ENCODE measurements at places on chromosomes 7 and 10.

DNA sequence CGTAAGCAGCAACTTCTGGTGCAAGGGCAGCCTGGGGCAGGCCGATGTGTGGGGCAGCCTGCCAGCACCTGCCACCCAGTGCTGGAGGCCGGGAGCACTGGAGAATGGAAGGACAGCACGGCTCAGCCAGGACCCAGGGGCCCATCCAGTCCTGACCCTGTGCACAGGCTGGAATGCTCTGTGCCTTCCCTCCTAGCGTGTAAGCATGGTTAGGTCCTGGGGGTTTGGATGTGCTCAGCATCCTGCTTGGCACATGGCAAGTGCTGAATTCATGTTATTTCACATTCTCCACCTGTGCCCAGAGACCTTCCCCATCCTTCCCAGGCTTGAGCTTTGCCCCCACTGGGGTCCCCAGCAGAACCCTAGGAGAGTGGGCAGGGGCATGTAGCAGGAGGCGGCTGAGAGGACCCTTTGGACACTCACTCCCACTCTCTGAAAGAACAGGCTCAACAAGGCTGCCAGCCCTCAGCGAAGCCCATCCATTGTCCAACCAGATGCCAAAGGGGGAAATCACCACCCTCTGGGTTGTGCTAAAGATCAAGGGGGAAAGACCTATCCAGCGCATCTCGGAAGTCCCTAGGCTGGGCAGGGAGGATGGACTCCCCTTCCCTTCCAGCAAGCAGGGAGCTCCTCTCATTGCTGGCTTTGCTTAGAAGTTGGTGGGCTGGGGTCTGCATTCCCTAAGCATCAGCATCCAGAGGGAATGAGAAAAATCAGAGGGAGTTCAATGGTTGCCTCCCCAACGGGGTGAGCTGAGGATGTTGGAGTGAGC, 29.7 kb downstream of the ANXA8 start:
- no peak for DNase-seq

DNA sequence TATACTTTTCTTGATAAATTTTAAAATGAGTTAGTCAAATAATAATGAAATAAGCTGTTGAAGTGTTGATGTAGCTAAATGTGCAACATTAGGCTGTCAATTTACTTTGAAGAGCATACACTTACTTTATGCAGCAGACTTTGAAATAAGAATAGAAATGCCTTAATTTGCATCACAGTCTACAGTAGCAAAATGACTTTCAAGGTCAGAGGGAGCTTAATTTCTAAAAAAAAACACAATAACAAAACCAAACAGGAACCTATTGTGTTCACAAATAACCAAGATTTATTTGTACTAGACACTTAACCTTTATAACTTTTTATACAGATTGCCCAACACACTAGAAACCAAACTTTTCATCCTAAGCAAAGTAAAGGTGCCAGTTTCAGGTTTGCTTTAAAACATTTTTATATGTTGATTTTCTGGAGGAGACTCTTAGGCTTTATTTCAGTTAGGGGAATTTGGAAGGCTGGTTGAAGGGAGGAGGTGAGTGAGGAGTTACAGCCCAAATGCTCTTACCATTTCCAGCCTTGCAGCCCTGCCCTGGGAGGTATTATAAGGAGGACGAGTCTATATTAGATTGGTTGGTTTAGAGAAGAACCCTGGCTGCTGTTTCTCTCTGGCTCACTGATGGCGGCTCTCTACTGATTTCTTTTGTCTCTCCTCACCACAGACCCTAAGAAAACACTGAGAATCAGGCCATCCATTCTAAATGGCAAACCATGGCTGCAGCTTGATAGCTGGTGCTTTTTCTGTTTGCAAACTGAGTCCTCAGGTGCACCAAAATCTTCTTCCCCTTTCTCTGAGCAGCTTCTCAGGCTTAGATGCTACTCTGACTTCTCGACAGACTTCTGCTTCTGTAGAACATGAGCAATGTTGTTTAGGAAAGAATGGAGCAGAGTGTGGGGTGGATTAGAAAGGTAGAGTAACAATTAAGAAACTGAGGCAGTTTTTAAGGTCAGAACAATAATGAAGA, 55.2 kb upstream of the RPA3 start:
- no peak for DNase-seq

- no peak for DNase-seq
Measured at GRCh38 chr7:116862951-116863670, 724 bp downstream of the CAPZA2 start.

DNA sequence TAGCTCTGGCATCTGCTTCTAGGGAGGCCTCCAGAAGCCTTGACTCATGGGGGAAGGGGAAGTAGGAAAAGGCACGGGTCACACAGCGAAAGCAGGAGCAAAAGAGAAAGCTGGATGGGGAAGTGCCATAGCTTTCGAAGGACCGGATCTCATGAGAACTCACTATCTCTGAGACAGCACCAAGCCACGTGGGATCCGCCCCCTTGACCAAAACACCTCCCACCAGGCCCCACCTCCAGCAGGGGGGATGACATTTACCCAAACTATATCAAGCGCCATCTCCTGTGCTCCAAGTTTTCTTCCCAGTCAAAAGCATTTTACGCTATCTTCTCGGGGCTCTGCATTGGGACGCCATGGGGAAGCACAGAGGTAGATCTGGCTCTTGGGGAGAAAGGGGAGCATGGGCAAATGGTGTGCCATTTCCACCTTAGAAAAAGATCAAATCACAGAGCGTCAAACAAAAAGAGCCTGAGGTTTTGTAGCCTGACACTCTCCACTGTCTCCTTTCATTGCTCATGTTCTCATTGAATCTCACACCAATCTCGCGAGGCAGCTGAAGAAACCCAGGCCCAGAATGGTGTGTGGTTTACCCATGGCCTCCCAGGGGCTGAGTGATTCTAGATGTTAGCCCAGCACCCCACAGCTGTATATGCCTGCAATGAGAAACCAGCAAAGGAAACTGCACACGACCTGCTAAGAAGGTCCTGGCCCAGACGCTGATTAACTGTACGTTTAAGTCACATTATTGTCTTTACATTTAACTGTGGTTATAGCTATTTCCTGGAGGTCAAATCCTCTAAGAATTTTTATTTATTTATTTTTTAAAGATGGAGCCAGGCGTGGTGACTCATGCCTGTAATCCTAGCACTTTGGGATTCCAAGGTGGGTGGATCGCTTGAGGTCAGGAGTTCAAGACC, 8.1 kb upstream of the OLAH start:
- DNase-seq = no peak

GRCh38 chr10:14184841-14185315, 145.8 kb downstream of the FRMD4A start:
- peak; percentile 34 for DNase-seq

- DNase-seq = no peak
Measured at GRCh38 chr10:124997771-124998623, 56.1 kb downstream of the ZRANB1 start.

DNA sequence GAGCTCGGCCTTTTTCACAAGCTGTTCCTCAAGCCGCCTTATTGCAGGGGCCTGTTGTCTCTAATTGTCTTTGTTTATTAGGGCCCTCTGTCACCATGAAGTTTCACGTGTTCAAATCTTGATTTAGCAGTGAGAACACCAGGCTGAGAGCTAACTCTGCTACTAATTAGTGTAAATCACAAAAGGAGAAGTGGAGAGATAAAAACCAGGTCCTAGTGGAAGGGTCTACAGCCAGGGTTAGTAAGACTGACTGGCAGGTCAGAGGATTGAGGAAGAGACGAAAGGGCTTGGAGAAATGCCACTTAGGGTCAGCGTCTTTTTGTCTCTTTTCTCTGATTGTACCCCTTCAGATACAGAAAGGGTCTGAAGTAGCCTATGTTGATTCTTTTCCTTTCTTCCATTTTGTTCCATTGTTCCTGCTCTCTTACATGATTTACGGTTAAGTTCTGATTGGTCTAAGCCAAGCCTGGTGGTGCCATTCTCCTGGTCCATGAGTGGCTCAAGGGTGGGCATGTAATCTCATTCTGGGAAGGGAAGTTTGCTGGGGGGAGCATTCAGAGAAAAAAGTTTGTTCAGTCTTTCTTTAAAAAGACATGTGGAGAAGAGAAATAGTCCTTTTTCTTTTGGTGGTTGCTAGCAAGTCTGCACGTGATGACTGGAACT, 21.3 kb downstream of the SSMEM1 start:
- no peak for DNase-seq

- DNase-seq = no peak
Measured at GRCh38 chr7:69962186-69963065, 364.2 kb downstream of the AUTS2 start.

DNA sequence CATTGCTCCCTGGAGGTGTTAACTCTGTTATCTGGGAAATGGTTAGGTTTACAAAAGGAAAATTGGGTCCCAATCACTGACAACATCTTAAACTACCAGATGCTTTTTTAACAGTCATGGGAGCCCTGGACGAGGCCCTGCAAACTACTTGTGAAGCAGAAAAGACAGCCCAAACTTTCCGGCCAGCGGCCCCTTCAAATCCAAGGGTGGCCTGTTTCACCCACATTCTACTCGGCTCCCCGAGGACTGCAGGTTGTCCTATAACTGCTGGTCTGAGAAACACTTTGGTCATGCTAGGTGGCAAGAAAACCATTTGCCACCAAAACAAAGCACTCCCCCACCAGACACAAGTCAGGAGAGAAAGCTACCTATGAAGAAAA, 2.6 kb downstream of the TUBGCP2 start:
- DNase-seq = no peak

GRCh38 chr10:104328896-104329710, 9.2 kb downstream of the ITPRIP start:
- peak; percentile 80 for DNase-seq

DNA sequence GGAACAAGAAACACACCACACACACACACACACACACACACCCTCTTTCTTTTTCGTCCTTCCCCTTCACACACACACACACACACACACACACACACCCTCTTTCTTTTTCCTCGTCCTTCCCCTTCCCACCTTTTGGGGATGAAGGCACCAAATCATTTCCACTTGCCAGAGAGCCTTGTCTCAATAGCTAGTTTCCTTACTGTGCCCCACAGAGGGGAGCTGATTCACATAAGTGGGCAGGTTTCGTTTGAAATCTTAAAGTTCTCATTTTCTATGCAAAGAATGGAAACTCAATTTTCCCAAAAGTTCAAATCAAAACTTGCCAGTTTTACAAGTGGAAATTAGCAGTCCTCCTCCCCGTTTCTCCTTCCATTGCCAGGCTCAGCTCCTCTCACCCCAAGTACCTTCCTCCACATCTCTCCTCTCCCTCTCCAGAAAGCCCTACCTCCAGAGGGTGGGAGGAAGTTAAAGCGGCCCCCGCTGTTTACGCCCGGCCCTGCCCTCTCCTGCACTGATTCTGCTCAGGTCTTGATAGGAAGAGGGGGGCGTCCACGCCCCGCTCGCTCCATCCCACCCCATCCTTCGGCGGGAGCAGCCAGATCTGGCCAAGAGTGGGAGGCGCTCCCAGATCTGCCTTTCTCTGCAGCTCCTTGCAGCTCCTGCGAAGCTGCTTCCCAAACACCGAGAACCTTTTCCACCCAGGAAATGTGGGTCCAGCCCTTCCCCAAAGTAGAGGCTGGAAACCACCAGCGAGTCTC, 1.3 kb downstream of the CTTNBP2 start:
- DNase-seq = no peak

DNA sequence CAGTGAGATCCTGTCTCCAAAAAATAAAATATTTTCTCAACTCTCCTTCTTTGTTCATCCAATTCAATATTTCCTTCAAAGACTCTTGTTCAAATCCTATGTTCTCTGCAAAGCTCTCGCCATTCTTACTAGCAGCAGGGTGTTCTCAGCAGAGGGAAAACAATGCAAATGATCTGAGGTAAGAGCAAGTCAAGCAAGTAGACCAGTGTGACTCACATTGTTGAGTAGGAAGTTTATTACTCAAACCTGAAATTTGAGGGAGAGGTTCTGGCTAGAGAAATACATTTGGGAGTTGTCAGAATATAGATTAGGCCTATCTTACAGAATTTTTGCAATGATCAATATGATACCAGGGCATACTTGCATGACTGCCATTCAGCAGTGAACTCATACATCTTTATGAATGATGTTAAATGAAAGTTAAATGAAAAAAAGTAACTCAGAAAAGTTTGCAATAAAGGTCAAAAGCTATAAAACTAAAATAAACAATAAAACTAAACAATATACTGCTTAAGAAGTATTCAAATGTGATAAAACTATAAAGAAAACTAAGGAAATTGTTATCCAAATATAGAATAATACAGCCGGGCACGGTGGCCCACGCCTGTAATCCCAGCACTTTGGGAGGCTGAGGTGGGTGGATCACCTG, 5.8 kb downstream of the IDE start:
- DNase-seq = no peak

DNA sequence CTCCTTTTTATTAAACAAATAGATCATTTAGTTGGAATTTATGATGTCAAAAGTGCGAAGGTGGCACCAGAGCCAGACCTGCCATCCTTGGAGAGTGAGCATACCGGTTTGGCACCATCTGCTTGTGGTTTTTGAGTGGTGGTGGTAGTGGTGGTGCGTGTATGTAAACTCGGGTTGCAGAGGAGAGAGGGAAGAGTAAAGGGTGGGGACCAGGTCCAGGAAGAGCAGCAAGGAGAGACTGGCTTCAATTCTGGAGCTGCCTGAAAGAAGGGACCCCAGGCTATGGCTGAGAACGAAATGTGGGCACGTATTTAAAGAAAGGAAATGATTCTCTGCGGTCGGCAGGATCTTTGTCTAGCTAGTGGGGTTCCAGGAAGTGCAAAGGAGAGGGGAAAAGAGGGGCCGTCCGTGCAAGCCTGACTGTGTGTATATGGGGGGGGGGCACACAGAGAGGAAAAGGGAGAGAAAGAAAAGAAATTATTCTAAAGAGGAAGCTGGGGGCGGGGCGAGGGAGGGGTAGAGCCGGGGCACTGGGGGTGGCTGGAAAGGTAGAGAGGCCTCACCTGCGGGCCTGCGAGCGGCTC, 448 bp upstream of the GOLGA7B start:
- no peak for DNase-seq

- no peak for DNase-seq
Measured at GRCh38 chr7:30521532-30521931, 16.9 kb upstream of the GGCT start.

GRCh38 chr7:139753693-139754111, 24.1 kb downstream of the HIPK2 start:
- no peak for DNase-seq

DNA sequence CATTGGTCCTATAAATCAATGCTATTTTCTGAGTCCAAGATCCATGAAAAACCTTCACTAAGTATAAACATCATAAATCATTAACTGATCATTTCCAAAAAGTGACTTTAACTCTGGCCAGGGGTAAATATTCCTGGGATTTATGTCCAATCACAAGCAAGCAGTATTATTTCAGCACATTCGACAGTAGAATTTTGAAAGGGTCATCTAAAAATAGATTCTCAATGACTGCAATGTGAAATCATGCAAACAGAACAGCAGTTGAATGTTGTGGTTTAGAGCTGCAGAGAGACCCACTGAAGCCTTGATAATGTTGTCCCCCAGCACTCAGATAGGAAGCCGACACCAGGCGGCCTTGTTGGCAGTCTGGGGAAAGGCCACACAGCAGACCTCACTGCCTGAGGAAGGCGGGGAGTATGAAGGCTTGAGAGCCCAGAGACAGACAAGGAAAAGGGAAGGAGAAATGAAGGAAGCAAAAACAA, 38.1 kb downstream of the FAM107B start:
- no peak for DNase-seq

Measured in stimulated activated CD4-positive, alpha-beta T cell treated with anti-CD3 and anti-CD28 coated beads, Interleukin-15, amount 100 ng/mL, for 48 hours (primary cell).